ENCODE measurements at places on chromosomes 16 and 17.

DNA sequence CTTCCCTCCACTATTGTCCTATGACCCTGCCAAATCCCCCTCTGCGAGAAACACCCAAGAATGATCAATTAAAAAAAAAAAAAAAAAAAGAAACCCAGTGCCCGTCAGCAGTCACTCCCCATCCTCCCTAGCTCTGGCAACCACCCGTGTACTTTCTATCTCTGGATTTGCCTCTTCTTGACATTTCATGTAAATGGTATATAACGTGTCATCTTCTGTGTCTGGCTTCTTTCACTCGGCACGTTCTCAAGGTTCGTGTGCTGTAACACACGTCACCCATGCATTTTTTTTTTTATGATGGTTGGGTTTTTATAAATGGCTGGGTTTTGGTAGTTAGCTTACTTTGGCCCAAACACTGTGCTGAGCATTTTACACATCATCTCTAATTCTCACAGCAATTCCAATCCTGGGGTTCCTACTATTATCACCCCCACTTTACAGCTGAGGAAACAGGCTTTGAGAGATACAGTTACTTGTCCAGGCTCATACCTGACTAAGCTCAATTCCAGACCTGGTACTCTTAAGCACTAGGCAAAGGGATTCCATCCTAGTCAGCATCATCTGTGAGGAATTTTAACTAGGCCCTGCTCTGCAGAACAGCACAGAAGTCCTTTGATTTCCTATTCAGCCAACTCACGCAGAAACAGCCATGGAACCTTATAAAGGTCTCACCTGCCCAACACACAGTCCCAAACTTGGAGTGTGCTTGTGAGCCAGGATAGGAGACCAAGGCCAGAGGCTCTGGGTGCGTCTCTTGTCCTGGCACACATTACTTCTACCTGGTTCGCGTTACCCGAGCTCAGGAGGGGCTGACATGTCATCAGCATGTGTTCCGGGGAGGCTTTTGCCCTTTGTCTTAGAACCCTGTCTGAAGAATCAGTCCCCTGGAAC, 11.7 kb downstream of the NDUFAB1 start:
- no peak for DNase-seq

DNA sequence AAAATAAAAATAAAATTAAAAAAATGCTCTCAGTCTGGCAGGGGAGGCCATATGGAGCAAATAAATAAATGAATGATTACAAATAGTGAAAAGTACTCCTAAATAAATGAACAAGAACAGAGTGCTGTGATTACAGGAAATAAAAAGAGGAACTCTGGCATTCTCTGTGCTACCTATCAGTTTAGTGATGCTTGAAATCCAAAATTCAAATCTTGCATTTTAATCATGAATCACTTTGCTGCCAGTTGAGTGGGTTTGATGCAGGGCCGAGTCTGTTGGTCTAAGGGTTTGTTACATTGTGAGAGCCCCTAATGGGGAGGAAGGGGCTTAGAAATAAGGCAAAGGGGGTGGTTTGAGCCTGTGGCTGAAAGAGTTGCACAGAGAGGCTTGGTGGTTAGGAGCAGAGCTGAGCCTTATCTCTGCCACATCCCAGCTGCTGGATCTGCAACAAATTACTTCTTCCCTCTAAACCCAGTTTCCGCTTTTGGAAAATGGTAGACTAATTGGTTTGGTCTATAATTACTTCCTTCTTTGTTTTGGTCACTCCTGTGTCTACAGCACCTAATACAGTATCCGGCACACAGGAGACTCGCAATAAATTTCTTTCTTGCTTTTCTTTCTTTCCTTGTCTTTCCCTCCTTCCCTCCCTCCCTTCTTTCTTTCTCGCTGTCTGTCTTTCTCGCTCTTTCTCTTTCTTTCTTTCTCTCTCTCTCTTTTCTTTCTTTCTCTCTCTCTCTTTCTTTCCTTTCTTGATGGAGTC, 6.3 kb upstream of the ABCC1 start:
- DNase-seq = no peak

GRCh38 chr16:4639899-4640509, 15.4 kb downstream of the MGRN1 start:
- no peak for DNase-seq

DNA sequence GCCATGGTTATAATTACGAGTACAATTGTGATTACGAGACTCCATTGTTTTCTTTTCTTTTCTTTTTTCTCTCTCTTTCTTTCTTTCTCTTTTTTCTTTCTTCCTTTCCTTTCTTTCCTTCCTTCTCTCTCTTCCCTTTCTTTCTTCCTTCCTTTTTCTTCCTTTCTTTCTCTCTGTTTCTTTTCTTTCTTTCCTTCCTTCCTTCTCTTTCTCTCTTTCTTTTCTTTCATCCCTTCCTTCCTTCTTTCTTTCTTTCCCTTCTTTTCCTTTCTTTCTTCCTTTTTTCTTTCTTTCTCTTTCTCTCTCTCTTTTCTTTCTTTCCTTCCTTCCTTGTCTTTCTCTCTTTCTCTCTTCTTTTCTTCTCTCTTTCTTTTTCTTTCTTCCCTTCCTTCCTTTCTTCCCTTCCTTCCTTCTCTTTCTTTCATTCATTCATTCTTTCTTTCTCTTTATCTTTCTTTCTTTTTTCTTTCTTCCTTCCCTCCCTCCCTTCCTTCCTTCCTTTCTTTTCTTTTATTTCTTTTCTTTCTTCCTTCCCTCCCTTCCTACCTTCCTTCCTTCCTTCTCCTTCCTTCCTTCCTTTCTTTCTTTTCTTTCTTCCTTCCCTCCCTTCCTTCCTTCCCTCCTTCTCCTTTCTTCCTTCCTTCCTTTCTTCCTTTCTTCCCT, 14.1 kb upstream of the NTN1 start:
- no peak for DNase-seq

DNA sequence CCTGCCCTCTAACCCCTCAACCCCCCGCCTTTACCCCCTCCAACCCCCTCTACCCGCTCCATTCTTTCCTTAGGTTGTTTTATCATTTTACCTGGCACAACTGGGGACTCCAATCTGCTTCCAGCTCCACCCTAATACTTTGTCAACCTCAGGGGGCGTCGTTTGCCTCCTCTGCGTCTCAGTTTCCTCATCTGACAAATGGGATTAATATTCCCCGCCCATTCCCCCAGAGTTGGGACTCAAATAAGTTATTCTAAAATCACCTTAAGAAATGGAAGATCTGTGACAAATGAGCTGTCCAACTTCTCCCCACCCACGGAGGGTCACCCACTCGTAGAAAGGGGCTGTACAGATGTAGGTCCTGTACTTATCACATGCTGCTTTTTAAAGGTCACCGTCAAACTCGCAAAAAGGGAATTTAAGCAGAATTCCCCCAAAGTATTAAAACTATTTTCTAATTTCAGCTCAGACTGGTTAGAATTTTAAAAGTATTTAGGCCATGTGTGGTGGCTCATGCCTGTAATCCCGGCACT, 40.6 kb upstream of the CPNE2 start:
- no peak for DNase-seq

GRCh38 chr17:42563543-42563942, 1.6 kb downstream of the COASY start:
- DNase-seq = no peak

- no peak for DNase-seq
Measured at GRCh38 chr17:48720266-48721008, 1.9 kb downstream of the PRAC1 start.

DNA sequence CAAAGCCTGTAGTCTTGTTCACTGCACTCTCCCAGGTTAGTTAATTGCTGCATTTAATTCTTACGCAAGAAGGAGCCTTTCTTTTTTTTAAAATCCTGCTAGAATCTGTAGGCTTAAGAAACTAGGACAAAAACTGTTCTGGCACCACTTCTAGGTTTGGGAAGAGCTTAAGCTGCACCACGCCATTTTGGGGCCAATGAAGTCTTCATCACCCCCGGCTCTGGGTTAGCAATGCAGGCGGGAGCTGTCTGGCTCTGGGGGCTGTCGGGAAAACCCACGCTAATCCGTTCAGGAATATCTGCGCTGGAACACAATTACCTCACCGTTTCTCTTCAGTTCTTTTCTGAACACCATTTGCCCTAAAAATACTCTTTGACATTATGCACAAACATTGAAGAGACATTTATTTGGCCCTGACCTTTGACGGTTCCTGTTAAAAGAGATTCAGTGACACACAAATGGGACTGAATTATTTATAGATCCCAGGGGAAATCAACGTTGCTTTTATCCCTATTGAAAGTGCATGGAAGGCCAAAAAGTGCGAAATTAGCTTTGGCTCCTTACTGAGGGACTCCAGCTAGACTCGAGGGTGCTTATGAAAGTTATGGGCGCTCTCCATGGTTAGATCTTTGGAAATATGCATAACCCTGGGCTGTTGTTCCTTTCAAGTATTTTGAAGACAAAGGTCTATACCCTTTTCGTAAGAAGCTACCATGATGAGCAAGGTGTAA, 249.2 kb downstream of the HAPSTR1 start:
- no peak for DNase-seq

GRCh38 chr16:80671281-80671849, 130.6 kb downstream of the DYNLRB2 start:
- DNase-seq = no peak

GRCh38 chr17:15232517-15232915, 32.6 kb downstream of the PMP22 start:
- DNase-seq = no peak

DNA sequence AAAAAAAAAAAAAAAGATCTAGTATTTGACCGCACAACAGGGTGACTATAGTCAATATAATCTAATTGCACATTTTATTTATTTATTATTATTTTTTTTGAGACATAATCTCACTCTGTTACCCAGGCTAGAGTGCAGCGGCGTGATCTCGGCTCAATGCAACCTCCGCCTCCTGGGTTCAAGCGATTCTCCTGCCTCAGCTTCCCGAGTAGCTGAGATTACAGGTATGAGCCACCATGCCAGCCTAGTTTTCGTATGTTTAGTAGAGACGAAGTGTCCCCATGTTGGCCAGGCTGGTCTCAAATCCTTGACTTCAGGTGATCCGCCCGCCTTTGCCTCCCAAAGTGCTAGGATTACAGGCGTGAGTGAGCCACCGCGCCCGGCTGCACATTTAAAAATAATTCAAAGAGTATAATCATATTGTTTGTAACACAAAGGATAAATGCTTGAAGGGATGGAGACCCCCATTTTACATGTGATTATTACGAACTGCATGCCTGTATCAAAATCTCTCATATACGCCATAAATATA, 794 bp downstream of the ANKS3 start:
- no peak for DNase-seq

- DNase-seq = no peak
Measured at GRCh38 chr17:63497708-63498483, 21.0 kb downstream of the ACE start.

- DNase-seq = no peak
Measured at GRCh38 chr17:61406971-61407911, 7.6 kb downstream of the TBX2 start.

DNA sequence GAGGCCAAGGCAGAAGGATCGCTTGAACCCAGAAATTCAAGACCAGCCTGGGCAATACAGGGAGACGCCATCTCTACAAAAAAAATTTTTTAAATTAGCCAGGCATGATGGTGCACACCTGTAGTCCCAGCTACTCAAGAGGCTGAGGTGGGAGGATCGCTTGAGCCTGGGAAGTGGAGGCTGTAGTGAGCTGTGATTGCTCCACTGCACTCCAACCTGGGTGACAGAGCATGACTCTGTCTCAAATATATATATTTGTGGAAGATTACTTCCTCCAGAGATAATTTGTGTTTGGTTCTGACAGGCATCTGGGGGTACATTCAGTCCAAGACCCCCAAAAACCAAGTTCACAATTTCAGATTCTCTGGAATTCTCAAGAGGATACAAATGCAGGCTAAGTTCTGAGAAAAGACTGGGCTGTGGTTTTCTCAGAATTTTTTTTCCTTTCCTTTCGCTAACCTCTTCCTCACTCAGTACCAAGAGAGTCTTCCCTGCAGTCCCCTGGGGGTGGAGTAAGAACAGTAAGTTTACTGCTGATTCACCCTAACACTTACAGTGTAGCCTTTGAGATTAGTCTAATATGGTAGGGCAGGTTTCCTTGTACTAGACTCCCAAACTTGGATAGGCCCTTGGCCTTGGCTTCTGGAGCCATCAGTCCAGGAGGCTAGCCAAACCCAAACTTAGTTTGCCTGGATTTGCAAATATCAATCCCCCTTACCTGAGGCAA, 15.1 kb downstream of the GSDMB start:
- no peak for DNase-seq

DNA sequence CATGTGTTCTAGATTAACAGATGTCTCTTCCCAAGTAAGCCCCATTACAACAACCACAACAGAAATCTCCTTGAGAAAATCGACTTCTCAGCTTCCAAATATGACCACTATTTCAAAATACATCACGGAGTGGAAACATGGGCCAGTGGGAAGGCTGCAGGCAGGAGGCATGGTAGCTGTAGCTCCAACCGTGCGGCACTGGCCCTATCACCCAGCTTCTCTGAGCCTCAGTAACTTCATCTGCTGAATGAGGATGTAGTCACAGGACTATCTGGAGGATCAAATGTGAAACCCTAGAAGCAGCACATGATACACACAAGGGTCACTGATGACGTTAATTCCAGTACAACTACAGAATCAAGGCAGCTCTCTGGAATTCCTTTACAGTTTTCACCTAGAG, 112.2 kb downstream of the VPS53 start:
- DNase-seq = no peak

- no peak for DNase-seq
Measured at GRCh38 chr17:83137523-83137922, 58.1 kb downstream of the METRNL start.

- no peak for DNase-seq
Measured at GRCh38 chr17:45732926-45733505, 51.1 kb upstream of the CRHR1 start.

GRCh38 chr17:40472733-40473452, 28.5 kb downstream of the TNS4 start:
- DNase-seq = no peak

DNA sequence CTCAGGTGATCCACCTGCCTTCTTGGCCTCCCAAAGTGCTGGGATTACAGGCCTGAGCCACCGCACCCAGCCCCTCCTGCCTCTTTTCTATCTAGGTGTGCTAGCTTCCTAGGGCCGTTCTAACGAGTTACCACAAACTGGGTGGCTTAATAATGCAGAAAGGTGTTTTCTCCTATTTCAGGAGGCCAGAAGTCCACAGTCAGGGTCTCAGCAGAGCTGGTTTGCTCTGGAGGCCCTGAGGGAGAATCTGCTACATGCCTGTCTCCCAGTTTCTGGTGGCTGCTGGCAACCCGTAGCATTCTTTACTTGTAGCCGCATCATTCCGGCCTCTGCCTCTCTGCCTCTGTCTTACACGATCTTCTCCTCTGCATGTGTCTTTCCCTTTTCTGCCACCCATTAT, 89.2 kb downstream of the NTN1 start:
- DNase-seq = no peak

GRCh38 chr16:61579195-61579594, 457.0 kb downstream of the CDH8 start:
- no peak for DNase-seq

GRCh38 chr16:27390151-27390550, 11.8 kb upstream of the IL21R start:
- no peak for DNase-seq

Measured in stimulated activated CD4-positive, alpha-beta T cell treated with anti-CD3 and anti-CD28 coated beads, TNF-alpha, amount 100 ng/mL, for 1 hour (primary cell).